HFFc6 (cell line): ENCODE measurements at places on chromosomes 2 and 18. TPM values are rescaled to one million over a fixed set of nuclear protein-coding genes. Genes with fewer than 3 reads are reported as not detected.

GRCh38 chr18:26928670-26929313 is 63.3 kb upstream of the AQP4 start:
- no peak overlapping the region for H3K27ac ChIP-seq
- no peaks in the 10 kb centered on the region for H3K27me3 ChIP-seq
- H3K4me3 ChIP-seq: no peak overlapping the region
- no peak for DNase-seq
- no peaks in the 10 kb centered on the region for H3K36me3 ChIP-seq
- H3K4me1 ChIP-seq: no peaks in the 10 kb centered on the region

DNA sequence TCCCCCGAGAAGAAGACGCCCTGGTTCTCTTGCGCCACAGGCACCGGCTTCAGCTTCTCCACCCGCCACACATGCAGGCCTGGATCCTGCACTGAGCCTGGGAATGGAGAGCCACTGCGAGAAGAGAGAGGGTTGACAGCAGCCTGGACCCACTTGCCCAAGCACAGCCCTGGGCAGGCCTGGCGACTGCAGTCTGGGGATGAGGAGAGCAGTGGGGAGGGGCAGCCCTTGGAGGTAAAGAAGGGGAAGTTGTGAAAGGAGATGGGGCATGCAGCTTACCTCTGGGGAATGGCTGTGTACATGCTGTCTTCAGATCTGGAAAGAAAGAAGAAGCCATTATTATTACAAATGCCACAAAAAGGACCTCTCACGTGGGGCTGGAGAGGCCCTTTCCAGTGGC is 8.3 kb downstream of the CAPG start:
- H3K36me3 ChIP-seq: 0 out of 2 replicates have a peak, but pooled peaks cover 8% of the 10 kb centered on the region
- H3K4me3 ChIP-seq: no peak overlapping the region
- no peak for DNase-seq
- H3K27ac ChIP-seq: no peak overlapping the region
- H3K4me1 ChIP-seq: peaks cover 13% of the 10 kb centered on the region; the same call in 1 of the 2 replicates

GRCh38 chr2:241161646-241162281 is 11.5 kb downstream of the PPP1R7 start:
- peaks cover 33% of the 10 kb centered on the region for H3K4me1 ChIP-seq
- peak overlapping the region; percentile 74 for H3K27ac ChIP-seq
- peak; percentile 63 for DNase-seq
- peaks cover 2% of the 10 kb centered on the region; the same call in 1 of the 2 replicates for H3K27me3 ChIP-seq
- peaks cover 23% of the 10 kb centered on the region for H3K36me3 ChIP-seq
- no peak overlapping the region; the same call in 1 of the 2 replicates for H3K4me3 ChIP-seq

DNA sequence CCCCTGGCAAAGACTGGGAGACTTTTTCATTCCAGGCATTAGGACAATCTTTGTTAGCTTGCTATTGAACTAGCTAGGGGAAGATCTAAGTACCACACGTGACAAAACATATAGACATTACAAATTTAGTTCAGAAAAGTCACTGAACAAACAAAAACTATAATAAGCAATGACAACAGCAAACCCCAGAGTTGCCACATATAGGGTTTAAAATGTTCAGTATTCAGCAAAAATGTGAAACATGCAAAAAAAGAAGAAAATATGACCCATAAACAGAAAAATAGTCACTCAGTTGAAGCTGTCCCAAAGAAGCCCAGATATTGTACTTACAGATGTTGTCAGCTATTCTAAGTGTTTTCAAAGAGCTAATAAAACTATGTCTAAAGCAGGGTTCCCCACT is 431.1 kb upstream of the CDH2 start:
- H3K4me1 ChIP-seq: peaks cover 24% of the 10 kb centered on the region
- no peak overlapping the region for H3K4me3 ChIP-seq
- H3K36me3 ChIP-seq: peaks cover 5% of the 10 kb centered on the region; the same call in 1 of the 2 replicates

DNA sequence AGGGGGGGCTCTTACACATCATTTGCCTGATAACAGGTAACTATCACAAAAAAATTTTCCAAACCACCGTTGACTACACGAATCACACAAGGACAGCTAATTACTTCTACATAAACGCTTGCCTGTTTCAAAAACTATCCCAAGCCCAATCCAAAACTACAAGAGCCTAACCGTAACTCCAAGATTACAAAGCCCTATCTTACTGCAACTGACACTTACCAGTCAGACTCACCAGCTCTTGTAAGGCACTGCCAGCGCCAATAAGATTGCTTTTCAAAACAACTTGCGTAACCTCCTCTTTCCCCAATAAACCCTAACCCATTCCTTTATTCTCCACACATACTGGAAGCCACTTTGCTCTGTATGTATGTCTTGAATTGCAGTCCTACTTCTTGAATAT is 148.4 kb downstream of the NBAS start:
- H3K4me3 ChIP-seq: no peak overlapping the region
- H3K4me1 ChIP-seq: peaks cover 9% of the 10 kb centered on the region; the same call in 1 of the 2 replicates
- no peak for DNase-seq
- H3K27me3 ChIP-seq: no peaks in the 10 kb centered on the region; the same call in 1 of the 2 replicates
- no peak overlapping the region for H3K27ac ChIP-seq
- peaks cover 18% of the 10 kb centered on the region for H3K36me3 ChIP-seq

GRCh38 chr2:221388891-221389290 is 183.2 kb downstream of the EPHA4 start:
- no peaks in the 10 kb centered on the region for H3K36me3 ChIP-seq
- no peak overlapping the region for H3K27ac ChIP-seq
- no peaks in the 10 kb centered on the region for H3K4me1 ChIP-seq
- peaks cover 2% of the 10 kb centered on the region; the same call in 1 of the 2 replicates for H3K27me3 ChIP-seq
- no peak for DNase-seq

DNA sequence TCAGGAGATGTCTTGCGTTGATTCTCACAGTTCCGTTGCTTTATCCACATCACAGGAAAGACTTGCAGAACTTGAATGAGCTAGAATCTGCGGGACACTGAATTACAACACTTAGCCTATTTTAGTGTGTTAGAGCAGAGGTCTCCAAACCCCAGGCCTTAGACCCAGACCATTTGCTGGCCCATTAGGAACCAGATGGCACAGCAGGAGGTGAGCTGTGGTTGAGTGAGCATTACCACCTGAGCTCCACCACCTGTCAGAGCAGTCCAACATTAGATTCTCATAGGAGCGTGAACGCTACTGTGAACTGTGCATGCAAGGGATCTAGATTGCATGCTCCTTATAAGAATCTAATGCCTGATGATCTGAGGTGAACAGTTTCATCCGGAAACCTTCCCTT is 3.8 kb downstream of the MRPL30 start:
- H3K27me3 ChIP-seq: no peaks in the 10 kb centered on the region
- H3K27ac ChIP-seq: no peak overlapping the region
- peaks cover 8% of the 10 kb centered on the region for H3K36me3 ChIP-seq
- DNase-seq: no peak

DNA sequence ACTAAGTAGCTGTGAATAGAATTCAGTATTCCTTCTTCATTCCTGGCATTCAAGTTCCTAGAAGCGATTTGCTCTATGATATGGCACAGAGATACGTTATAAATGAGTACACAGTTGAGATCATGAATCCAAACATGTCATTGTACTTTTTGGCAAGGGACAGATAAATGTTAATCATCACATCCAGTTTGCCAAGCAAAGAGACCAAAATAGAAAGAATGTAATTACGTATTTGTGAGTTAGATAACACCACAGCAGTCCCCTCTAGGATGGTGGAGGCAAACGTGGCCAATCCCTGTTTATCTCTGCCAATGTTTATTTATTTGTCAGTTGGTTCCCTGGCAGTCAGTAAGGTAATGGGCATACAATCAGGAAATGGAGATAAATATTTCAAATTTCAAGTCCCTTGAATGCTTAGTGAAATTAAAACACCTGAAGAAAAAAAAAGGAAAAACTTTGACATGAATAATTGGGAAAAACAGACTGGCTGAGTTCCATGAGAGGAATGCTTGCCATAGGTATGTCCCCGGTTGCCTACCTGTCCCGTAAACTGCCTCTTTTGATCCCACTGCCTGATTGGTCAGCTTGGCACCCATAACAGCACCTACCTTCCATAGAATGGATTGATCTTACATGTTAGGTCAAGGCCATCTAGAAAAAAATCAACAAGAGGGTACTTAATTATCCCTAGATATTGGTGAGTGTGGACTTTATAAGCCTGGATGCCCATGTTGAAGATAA is 451.1 kb upstream of the NETO1 start:
- peak; percentile 11 for DNase-seq
- no peak overlapping the region; the same call in 1 of the 2 replicates for H3K27ac ChIP-seq
- no peaks in the 10 kb centered on the region for H3K36me3 ChIP-seq
- H3K27me3 ChIP-seq: no peaks in the 10 kb centered on the region; the same call in 1 of the 2 replicates
- H3K4me1 ChIP-seq: peaks cover 35% of the 10 kb centered on the region

GRCh38 chr2:177888581-177888980 is 184.0 kb downstream of the PDE11A start:
- no peaks in the 10 kb centered on the region for H3K27me3 ChIP-seq
- H3K36me3 ChIP-seq: no peaks in the 10 kb centered on the region
- DNase-seq: no peak
- no peaks in the 10 kb centered on the region for H3K4me1 ChIP-seq
- no peak overlapping the region for H3K4me3 ChIP-seq

- H3K27me3 ChIP-seq: peaks cover 14% of the 10 kb centered on the region
- no peak for DNase-seq
- peaks cover 14% of the 10 kb centered on the region for H3K4me1 ChIP-seq
These were observed 30.2 kb downstream of the ARHGAP25 start for GRCh38 chr2:68764806-68765311.

DNA sequence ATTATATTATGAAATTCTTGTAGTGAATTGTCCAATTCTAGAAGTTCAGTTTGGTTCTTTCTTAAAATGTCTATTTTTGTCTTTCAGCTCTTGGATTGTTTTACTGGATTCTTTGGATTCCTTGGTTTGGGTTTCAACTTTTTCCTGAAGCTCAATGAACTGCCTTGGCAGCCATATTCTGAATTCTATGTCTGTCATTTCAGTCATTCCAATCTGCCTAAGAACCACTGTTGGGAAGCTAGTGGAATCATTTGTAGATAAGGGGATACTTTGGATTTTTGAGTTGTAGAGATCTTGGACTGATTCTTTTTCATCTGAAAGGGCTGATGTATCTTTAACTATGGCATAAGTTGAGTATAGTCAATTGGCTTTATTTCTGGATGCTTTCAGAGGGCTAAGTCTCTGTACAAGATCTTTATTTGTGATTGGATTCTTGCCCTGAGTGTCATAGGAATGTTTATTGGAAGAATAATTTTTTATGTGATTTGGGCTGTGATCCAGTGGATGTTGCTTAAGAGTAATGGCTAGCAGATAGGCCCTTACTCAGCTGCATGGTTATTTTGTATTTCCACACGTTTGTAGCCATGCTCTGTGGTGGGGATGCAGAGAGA is 42.3 kb downstream of the SERPINB7 start:
- no peaks in the 10 kb centered on the region for H3K27me3 ChIP-seq
- H3K4me3 ChIP-seq: peak overlapping the region; percentile 30
- H3K27ac ChIP-seq: peak overlapping the region; percentile 83
- peaks cover 66% of the 10 kb centered on the region for H3K4me1 ChIP-seq
- peak; percentile 86 for DNase-seq

DNA sequence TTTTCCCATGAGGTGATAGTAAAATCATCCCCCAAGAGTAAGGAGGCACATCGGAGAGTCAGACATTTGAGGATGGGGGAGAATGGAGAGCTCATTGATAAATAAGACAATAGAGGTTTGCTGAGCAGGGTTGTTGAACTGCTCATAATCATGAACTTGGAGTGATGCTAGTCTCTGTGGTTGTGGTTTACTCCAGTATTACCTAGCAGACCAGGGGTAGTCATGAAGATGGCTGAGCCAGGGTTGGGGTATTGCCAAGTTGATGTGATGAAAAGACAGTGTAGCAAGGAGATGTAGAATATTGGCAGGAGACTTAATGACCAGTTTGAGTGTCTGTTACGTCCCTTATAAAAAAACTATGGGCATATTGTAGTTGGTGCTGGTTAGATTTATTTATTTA is 25.4 kb downstream of the CYBRD1 start:
- no peak overlapping the region for H3K4me3 ChIP-seq
- H3K27me3 ChIP-seq: no peaks in the 10 kb centered on the region
- peaks cover 25% of the 10 kb centered on the region for H3K36me3 ChIP-seq
- H3K4me1 ChIP-seq: peaks cover 64% of the 10 kb centered on the region
- DNase-seq: no peak
- no peak overlapping the region for H3K27ac ChIP-seq

GRCh38 chr2:174487820-174488162 is 962 bp upstream of the GPR155 start:
- H3K4me3 ChIP-seq: peak overlapping the region; percentile 94
- no peaks in the 10 kb centered on the region for H3K27me3 ChIP-seq
- peak overlapping the region; percentile 33; the same call in 1 of the 2 replicates for H3K27ac ChIP-seq
- no peaks in the 10 kb centered on the region for H3K36me3 ChIP-seq
- H3K4me1 ChIP-seq: peaks cover 18% of the 10 kb centered on the region

GRCh38 chr2:159366538-159366937 is 80.0 kb upstream of the WDSUB1 start:
- H3K4me3 ChIP-seq: no peak overlapping the region
- peaks cover 14% of the 10 kb centered on the region for H3K4me1 ChIP-seq
- no peaks in the 10 kb centered on the region for H3K27me3 ChIP-seq
- H3K27ac ChIP-seq: no peak overlapping the region
- peaks cover 14% of the 10 kb centered on the region for H3K36me3 ChIP-seq

ERLEC1 gene
- 90.9 to 102 TPM (median 94.8 TPM) in 3 replicates for total RNA-seq

CCDC150 gene
- total RNA-seq: 2.3 to 4.0 TPM (median 3.7 TPM) in 3 replicates

UGT1A4 gene
- not detected in 3 replicates for total RNA-seq

SETBP1 gene
- total RNA-seq: 0.02 to 0.40 TPM (median 0.27 TPM) in 3 replicates

RESP18 gene
- not detected in 3 replicates for total RNA-seq

NYAP2 gene
- total RNA-seq: not detected in 3 replicates

AQP12A gene
- not detected in 2 replicates for total RNA-seq

PROKR1 gene
- not detected in 3 replicates for total RNA-seq

RAB6C gene
- total RNA-seq: not detected in 3 replicates
